ENCODE measurements at places on chromosomes 12 and 14.

DNA sequence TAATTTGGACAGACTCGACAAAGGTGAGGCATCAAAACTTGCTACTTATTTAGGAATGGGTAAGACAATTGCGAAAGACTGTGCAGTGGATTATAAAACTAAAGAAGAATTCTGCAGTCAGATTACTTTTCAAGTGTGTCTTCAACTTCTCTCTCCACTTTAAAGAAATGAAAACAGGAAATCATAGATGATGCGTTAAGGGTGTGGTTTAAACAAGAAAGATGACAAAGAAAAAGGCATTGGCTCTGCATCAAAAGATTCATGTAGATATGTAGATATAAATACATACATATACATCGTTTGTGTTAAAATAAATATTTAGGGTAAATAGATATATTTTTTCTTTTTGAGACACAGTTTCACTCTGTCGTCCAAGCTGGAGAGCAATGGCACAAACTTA is 74.6 kb upstream of the PARP11 start:
- DNase-seq, result no peak

DNA sequence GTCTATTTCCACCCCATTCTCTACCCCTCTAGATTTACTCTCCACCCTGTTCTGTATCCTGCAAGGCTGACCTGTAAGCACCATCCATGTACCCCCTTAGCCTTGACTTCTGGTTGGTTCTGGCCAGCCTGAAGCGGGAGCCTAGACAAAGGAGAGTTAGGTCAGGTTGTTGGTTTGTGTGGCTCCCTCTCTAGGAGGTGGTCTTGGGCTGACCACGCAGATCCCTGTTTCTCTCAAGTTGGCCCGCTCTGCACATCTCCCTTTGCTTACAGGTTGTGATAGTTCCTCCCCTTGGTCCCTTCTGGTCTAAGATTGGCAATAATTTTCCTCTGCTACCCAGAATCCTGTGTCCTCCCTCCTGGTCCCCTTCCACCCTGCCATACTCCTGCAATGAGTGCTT is 38.3 kb upstream of the RBM19 start:
- DNase-seq, result no peak

DNA sequence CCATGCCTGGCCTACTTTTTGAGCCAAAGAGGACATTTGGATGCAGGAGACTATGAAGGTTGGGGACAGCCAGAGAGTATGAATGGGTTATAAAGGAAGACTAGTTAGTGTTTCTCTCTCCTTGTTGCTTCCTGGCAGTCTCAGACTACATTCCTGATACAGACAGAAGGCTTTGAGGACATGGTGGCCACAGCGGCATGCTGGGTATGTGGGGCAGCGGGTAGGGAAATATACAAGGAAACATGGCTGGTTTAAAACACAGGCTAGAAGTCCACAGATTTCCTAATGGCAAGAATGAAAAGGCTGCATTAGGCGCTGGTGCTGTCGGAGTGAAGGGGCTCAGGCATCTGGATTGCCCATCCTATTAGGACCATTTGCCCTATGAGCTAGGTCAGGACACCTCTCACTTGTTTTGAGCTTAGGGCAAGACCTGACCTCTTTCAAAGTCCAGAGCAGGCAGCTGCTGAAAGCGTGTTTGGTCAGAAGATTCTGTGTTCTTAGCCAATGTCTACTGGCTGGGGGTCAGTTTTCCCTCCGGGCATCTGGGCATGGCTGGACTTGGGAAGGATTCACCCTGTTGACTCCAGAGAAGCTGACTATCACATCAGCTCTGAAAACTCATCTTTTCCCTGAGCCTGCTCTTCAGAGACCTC is 20.1 kb upstream of the FBXO21 start:
- peak; percentile 75 for DNase-seq

GRCh38 chr14:24058951-24059475 is 7.2 kb downstream of the CARMIL3 start:
- DNase-seq, result no peak

DNA sequence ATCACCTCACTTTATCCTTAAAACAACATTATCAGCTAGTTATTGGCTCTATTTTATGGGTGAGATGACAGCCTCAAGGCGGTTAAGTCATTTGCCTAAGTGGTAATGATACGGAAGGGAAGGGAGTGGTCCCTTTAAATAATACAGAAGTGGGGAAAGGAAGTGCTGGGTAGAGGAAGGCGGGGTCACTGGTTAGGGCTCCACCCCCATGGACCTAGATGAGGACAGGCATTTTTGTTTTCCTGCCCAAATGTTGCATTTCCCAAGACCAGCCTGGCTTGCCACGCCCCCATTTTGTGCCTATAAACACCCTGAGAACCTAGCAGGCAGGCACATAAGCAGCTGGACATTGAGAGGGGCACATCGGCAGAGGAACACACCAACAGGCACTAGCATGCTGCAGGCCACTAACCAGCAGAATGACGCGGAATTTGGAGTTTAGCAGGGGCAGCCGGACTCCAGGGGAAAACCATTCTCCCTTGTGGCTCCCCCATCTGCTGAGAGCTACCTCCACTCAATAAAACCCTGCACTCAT is 100.9 kb downstream of the EPS8 start:
- DNase-seq, result peak; percentile 1

DNA sequence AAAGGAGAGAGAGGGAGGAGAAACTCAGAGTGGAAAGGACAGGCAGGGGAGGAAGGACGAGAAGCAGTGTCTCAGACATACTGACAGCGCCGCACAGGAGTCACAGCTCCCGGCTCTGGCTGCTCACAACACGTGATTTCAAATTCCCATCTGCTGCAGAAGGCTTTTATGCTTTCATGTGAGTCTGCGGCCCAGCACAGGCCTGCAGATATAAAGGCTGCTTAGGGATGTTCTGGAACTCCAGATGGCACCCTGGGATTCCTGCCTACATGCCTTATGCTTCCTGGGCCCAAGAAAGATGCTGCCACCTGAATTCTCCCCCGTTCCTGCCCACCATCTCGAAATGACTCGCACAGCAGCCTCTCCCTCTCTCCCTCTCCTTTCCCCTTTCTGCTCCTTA is 89.6 kb downstream of the NUAK1 start:
- no peak for DNase-seq

GRCh38 chr14:32286602-32287001 is 42.5 kb upstream of the AKAP6 start:
- no peak for DNase-seq

- DNase-seq, result peak; percentile 67
These were observed 30.9 kb upstream of the EMP1 start for GRCh38 chr12:13165617-13166041.

DNA sequence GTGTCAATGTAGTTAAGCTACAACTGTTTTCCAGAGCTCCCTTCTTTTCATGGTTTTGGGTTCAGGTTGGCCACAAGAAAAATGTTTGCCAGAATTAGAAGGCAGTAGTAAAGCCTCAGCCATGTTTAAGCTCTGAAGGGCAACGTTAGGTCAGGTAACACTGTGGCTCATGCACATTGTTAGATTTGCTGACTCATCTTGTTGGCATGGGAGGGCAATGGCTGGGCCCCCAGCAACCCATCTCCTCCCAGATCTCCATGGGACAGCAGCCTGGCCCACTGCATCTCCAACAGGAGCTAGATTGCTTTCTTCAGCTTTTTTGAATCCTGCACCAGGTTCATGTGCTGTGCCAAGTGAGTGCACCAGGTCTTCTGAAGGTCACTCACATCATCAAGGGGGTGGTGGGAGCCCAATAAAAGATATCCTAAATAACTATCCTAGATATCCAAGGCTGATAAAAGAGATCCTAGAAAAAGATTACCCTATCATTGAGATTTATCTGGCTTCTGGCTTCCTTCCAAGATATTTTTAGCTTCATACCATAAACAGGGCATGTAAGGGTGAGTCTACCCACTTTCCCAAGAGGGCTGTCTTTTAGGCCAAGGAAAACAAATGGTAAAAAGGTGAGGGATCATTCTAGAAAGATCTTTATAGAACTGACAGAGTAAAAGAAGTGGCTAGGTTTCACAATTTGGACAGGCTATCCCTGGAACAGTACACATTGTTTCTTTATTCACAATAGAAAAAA is 28.9 kb downstream of the PTGER2 start:
- no peak for DNase-seq

DNA sequence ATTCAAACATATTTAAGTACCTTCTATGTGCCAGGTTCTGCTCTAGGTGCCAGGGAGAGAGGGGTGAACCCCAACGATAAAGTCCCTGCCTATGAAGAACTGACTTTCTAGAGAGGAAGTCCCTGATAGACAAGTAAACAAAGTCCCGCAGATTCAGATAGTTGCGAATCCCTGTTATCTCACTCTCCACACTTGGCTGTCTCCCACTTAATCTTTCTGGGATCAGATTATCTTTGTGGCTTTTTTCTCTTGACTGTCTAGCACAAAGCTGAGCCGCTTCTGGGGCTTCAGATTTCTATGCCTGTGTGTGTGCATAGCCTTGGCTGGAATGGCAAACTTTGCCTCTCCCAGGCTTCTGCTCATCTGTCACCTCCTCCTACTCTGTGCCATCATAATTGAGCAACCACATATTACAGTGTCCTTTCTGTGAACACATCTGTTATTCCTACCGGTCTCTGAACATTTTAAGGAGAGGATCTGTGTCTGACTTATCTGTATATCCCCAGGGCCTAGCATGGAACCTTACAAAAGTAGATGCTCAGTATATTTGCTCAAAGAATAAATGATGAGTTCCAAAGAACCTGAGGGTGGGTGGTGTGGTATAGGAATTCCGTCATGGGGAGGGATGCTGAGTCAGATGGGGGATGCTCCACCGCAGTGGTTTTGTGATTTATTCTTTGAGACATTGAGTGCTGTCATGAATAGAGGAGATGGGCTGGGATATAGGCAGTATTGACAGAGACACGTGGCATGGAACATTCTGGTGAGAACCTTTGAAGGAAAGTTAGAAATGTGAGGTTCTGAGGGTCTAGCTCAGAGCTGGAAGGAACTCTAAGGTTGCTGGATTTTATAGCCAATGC is 28.5 kb downstream of the RGS6 start:
- DNase-seq, result no peak

DNA sequence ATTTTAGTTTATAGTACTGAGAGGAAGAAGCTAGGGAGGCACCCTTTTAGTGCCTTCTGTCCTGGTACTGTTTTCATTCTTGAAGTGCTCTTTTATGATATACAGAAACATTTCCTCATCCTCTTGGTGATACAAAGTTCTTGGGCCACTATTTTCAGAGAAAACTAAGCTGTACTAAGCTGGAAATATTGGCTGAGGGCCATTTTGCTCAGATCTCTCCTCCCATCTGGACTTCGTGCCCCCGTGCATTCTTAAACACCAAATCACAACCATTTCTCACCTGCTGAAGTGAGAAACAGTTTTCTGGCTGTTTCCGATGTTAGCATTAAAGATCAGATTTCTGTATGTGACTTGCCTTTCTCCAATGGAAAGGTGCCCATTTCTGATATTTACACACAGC is 158.9 kb downstream of the FBXL14 start:
- DNase-seq, result no peak

DNA sequence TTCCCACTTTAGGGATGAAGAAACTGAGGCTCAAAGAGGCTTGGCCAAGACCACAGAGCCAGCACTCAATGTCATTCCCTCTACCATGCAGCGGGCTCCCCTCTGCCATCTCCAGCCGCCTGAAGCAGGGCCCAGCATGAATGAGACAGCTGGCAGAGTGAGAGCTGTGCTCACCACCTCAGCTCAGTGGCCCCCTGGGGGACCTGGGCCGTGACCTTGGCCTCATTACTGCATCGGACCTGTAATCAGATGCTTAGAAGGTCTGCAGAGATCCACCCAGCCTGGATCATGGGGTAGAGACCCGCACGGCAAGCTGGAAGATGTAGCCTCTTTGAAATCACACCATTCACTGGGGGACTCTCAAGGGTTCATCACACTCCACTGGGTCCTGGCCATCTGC is 22.7 kb upstream of the CORO1C start:
- DNase-seq, result no peak

DNA sequence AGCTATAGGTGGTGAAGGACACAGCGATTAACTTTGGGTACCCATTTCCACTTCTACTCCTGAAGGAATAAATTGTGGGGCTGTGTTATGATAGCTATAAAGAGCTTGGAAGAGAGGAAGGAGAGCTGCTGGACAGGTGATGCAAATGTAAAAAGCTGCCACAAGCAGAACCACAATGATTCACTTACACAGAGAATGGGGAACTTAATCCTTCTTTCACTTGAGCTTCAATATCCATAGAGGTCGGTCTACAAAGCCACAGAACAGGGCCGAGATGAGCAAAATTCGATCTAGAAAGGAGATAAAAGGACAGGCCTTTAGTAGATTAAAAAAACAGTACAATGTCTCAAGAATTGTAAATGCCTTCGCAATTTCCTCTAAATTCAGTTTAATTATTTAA is 831.1 kb downstream of the LRFN5 start:
- DNase-seq, result no peak

DNA sequence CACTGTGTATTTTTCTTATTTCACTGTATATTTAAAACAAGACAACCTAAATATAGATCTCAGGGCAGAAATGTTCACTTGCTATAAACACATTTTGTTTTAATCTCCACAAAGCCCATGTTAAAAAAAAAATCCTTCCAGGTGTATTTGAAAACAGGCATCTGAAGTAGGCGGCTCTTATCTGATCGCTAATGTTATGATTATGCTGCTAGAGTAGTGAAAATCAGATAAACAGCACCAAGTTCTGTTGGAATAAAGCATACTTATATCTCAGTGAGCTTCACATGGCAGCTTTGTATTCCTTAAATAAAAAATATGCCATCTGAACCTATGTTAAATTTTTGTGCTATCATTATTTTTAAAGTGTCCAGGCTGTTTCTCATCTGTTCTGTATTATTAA is 47.6 kb upstream of the PZP start:
- DNase-seq, result peak; percentile 17

DNA sequence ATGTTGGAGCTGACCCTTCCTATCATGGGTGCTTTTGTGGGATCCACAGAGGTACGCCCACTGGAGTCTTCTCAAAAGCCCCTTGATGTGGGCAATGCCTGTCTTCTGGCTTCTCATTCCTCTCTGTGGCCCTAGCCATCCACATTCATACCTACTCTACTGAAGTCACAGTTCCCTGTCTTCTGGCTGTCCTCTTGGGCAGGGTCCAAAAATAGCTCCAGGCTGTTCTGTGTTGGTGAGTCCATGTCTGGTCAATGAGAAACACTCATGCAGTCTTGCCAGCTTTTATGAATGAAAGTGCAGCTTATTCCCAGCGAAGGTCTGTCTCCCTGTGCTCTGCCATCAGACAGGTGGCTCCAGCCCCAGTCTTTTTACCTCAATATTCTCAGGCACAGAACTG is 135.9 kb upstream of the MDM1 start:
- DNase-seq, result no peak

GRCh38 chr12:15620741-15621539 is 168.2 kb downstream of the EPS8 start:
- no peak for DNase-seq

DNA sequence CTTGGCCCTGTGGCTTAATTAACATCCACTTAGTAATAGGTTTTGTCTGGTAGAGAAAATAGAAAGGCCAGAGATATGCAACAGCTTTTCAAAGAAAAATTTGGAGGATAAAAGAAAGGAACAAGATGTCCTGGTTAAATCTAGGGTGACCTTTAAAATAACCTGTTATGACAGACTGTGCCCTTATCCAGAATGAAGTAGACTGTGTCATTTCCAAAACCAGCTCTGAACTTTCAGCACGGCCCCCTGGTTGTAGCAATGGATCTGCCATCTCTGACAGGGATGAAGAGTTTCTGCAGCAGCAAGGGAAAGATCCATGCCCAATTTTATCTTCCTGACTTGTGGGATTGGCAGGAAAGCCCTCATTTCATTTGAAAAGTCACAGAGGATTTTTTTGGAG is 5.1 kb downstream of the PLEKHG7 start:
- no peak for DNase-seq

GRCh38 chr12:112978163-112979040 is at the start of gene OAS2:
Gene OAS2, plus strand, starts transcription at chr12:112978519. Its CDS starts 90 bp downstream, at chr12:112978609.
- DNase-seq, result peak; percentile 16

Data from trophoblast cell (in vitro differentiated cells and primary cell).